ENCODE measurements at places on chromosomes 16 and 17. TPM values are rescaled to one million over a fixed set of nuclear protein-coding genes. Genes with fewer than 3 reads are reported as not detected.

The GINS2 gene
- total RNA-seq: 31.6 TPM

The HASPIN gene
- 14.0 TPM for total RNA-seq

The CDRT15L2 gene
- not detected for total RNA-seq

The TSPOAP1 gene
- total RNA-seq: not detected

The NGFR gene
- 0.96 TPM for total RNA-seq

The HEATR9 gene
- not detected for total RNA-seq
